ENCODE measurements at places on chromosomes 16 and 17.
A peak's percentile ranks its signal among the peaks of the same experiment; 100 is the strongest.

DNA sequence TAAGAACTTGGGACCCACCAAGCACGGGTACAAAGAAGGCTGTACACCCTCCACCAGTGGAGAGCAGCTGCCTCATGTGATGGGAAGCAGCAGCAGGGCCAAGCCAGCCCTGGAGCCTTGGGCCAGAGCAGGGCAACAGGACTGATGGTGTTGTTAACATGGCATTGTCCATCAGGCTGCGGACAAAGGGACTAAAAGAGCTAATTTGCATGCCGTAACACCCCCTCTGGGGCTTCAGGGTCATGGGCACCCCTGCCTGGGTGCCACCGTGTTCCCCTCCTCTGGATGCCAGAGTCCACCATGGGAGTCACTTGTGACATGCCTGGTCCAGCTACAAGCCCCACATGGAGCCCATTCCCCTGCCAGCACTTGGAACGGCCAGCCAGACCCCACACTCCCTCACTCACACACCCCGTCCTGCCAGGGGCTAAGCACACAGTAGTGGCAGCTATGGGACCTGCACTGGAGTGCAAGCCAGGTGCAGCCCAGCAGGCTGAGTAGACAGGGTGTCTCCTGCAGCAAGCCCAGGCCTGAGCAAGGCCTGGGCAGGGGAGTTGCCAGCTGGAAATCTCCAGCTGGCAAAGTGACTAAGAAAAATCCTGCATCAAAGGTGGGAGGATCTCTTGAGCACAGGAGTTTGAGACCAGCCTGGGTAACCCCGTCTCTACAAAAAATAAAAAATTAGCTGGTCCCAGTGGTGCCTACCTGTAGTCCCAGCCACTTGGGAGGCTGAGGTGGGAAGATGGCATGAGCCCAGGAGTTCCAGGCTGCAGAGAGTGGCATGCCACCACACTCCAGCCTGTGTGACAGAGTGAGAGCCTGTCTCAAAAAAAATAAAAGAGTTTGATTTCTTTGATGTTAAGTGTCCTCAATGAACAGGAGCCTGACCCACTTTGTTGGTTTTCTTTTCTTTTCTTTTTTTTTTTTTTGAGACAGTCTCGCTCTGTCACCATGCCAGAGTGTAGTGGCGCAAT lies 33.7 kb downstream of the NOL11 start:
- no peak for DNase-seq

DNA sequence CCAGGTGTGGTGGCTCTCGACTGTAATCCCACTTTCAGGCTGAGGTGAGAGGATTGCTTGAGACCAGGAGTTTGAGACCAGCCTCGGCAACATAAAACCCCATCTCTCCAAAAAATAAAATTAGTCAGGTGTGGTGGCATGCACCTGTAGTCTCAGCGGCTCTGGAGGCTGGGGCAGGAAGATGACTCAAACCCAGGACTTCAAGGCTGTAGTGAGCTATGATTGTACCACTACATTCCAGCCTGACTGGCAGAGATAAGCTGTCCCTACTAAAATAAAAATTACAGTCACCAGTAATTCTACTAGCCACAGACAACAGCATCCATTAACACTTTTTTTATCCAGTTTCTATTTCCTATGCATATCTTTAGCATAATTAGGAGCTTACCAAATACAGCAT lies 176.3 kb downstream of the CPPED1 start:
- DNase-seq = no peak

DNA sequence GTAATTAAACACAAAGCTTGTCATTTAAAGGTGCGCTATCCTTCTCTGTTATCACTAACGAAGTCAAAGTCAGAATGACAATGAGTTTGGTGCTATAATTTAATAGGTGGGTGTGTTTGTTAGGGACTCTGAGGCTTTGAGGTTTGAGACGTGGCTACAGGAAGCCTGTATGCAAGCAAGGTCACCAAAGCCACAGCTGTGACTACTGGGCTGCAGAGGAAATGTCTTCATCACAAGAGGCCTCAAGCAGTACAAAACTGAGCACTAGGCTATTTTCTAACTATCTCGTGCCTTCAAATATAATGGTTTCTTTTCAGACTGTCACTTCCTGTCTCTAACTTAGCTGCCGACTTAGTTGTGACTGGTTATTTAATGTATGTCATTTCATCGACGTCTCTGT lies 141.2 kb downstream of the AATF start:
- DNase-seq = no peak

- no peak for DNase-seq
Observed at GRCh38 chr17:34723875-34724274, 144.5 kb downstream of the TMEM132E start.

DNA sequence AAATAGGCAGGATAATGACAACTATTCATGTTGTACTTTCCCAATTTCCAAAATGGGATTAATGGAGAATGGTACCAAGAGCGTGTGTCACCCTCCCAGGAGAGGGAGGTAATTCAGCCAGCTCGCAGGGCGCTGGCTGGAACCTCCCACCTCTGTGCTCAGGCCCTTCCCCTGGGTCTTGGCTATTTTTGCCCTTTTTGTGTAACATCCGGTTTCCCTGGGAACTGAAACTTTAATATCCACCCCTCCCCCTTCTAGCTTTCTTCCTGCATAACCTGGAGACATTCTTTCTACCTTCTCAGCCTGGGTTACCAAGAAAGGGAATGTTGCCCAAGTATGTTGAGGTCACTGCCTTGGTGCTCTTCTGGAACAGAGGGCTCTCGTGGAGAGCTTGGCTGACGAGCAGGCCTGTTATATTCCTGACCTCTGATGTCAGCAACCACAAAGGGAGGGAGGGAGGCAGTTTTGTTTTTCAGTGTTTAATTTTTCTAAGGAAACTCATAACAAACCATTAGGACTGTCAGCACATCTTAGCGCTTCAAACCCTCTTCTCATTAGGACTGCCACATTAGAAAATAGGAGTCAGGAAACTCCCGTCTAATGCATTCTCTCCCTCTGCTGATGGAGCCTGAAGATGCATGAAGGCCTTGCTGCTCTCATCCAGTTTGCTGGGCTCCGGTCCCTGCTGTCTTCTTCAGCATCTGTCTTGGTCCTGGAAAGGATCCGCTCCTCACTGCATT lies 25.6 kb downstream of the ITGB3 start:
- DNase-seq = peak; percentile 82

DNA sequence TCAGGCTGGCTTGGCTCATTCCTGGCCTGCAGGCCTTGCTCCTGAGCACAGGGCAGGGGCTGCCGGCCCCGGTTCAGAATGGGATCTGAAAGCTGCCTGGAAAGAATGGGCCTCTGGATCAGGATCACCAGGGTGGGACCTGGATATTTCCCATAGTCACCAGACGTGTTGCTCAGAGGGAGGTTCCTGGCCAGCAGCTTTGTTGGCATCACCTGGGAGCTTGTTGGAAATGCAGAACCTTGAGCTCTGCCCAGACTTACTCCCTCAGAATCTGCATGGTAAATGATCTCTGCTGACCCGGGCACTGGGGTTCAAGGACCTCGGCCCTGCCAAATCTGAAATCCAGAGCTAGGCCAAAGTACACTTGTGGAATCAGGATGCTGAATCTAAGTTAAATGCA lies 29.5 kb upstream of the MED9 start:
- DNase-seq = no peak

GRCh38 chr16:18783430-18784341 lies 6.4 kb downstream of the RPS15A start:
- DNase-seq = no peak

- peak; percentile 41 for DNase-seq
Observed at GRCh38 chr17:29958947-29959657, 17.7 kb downstream of the EFCAB5 start.

All from T1000 (cell line).